ENCODE measurements at places on chromosomes 1 and 21.

DNA sequence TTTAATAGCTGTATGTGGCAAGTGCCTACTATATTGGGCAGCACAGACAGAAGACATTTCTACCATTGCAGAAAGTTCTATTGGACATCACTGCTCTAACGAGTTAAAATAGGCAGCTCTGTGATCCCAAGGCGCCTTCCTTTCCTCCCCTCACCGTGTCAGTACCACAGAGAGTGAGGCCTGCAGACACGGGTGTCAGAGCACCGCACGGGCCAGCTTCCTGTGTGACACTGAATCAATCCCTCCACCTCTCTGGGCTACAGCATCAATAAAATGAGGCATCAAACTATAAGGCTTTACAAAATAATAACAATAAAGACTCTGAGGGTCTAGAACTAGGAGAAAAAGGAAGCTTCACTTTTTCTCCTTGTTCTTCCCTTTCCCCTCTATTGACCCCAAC is 246.7 kb downstream of the FOXD2 start:
- H3K27me3 ChIP-seq: no peaks in the 10 kb centered on the region
- no peaks in the 10 kb centered on the region for H3K36me3 ChIP-seq
- H3K4me3 ChIP-seq: no peak overlapping the region
- DNase-seq: no peak
- peaks cover 10% of the 10 kb centered on the region for H3K4me1 ChIP-seq
- H3K27ac ChIP-seq: no peak overlapping the region

DNA sequence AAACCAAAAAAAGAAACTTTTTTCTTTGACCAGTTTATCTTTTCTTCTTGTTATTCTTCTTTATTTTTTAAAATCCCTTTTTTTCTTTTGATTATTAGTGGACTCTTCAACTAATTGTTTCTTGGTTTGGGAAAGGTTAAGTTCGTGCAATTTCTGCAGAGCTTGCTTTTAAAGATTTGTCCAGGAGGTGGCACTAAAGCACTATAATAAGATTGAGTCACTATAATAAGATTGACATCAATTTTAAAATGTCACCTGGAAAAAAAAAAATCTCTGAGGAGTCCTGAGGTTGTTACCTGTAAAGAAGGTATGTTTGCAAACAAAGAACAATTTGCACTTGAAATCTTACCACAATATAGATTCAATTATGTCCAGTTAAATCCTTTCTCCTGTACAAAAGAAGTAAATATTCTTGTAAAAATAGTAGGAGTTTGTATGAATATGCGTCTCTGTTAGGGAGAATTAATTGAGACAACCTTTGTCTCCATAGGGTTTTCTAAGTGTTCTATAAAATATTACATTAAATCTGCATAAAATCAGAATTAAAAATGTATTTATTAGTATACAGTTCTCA is 166.7 kb downstream of the ADGRL4 start:
- no peak overlapping the region for H3K4me3 ChIP-seq
- no peak overlapping the region for H3K27ac ChIP-seq
- no peaks in the 10 kb centered on the region for H3K36me3 ChIP-seq
- no peaks in the 10 kb centered on the region for H3K4me1 ChIP-seq

GRCh38 chr1:203338335-203339036 is 12.4 kb downstream of the FMOD start:
- H3K4me1 ChIP-seq: no peaks in the 10 kb centered on the region
- no peak overlapping the region for H3K4me3 ChIP-seq
- DNase-seq: peak; percentile 53
- peaks cover 15% of the 10 kb centered on the region for H3K27me3 ChIP-seq

- H3K4me1 ChIP-seq: no peaks in the 10 kb centered on the region
- peaks cover 18% of the 10 kb centered on the region for H3K36me3 ChIP-seq
- no peaks in the 10 kb centered on the region for H3K27me3 ChIP-seq
These were observed 56.3 kb downstream of the NVL start for GRCh38 chr1:224273641-224274040.

GRCh38 chr1:24609949-24610517 is 33.1 kb upstream of the SRRM1 start:
- H3K4me3 ChIP-seq: no peak overlapping the region
- H3K36me3 ChIP-seq: no peaks in the 10 kb centered on the region
- H3K27ac ChIP-seq: no peak overlapping the region
- no peak for DNase-seq

DNA sequence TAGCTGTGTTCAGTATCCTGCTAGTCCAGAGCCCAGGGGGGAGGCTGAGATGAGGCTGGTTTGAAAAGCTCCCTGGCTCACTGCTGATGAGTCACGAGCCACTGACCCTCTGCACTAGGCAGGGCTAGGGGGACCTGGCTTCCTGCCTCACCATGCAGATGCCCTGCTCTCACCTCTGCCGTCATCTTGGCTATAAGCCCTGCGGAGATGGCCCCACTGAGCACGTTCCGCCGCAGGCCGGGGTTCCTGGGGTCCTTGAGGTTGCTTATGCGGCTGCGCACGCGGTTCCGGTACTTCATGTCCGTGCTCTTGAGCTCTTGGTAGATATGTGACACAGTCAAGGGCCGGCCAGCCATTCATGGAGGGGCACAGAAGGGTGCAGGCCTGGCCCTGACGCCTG is 24.1 kb upstream of the ZNF436 start:
- peaks cover 14% of the 10 kb centered on the region for H3K4me1 ChIP-seq
- H3K4me3 ChIP-seq: no peak overlapping the region
- H3K27ac ChIP-seq: no peak overlapping the region
- no peaks in the 10 kb centered on the region for H3K27me3 ChIP-seq

DNA sequence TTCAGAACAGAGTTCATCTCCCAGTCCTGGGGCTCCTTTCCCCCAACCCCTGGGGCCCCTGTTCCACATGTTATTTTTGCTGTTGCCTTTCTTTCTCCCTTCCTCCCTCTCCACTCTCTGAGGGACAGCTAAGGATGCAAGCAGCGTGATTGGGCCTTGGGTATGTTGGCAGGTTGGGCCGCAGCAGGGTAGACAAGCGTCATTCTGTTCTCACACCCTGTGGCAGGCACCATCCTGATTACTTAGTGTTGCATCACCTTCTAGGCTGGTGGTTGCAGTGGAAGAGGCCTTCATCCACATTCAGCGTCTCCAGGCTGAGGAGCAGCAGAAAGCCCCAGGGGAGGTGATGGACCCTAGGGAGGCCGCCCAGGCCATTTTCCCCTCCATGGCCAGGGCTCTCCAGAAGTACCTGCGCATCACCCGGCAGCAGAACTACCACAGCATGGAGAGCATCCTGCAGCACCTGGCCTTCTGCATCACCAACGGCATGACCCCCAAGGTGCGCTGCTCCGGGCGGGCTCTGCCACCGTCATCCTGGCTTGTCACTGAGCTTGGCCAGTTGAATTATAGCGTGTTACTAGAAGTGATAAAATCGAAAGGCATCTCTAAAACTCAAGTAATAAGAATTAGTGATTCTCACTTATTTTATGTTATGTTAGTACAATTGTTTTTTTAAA is 43.4 kb downstream of the VANGL1 start:
- no peak overlapping the region for H3K4me3 ChIP-seq
- H3K27ac ChIP-seq: no peak overlapping the region
- no peak for DNase-seq
- peaks cover 5% of the 10 kb centered on the region for H3K36me3 ChIP-seq
- no peaks in the 10 kb centered on the region for H3K27me3 ChIP-seq

GRCh38 chr1:210293171-210293607 is 35.5 kb upstream of the HHAT start:
- H3K27me3 ChIP-seq: 0 out of 2 replicates have a peak, but pooled peaks cover 10% of the 10 kb centered on the region
- DNase-seq: no peak
- H3K27ac ChIP-seq: no peak overlapping the region
- H3K4me1 ChIP-seq: peaks cover 13% of the 10 kb centered on the region
- H3K4me3 ChIP-seq: peak overlapping the region; percentile 50

GRCh38 chr1:232380596-232380995 is 249.3 kb downstream of the SIPA1L2 start:
- H3K27me3 ChIP-seq: no peaks in the 10 kb centered on the region
- H3K4me3 ChIP-seq: no peak overlapping the region
- H3K4me1 ChIP-seq: peaks cover 11% of the 10 kb centered on the region

GRCh38 chr1:222813866-222814535 is 838 bp upstream of the DISP1 start:
- no peaks in the 10 kb centered on the region for H3K36me3 ChIP-seq
- H3K27ac ChIP-seq: peak overlapping the region; percentile 84
- no peak for DNase-seq
- no peaks in the 10 kb centered on the region for H3K27me3 ChIP-seq
- H3K4me1 ChIP-seq: peaks cover 20% of the 10 kb centered on the region
- H3K4me3 ChIP-seq: peak overlapping the region; percentile 94

DNA sequence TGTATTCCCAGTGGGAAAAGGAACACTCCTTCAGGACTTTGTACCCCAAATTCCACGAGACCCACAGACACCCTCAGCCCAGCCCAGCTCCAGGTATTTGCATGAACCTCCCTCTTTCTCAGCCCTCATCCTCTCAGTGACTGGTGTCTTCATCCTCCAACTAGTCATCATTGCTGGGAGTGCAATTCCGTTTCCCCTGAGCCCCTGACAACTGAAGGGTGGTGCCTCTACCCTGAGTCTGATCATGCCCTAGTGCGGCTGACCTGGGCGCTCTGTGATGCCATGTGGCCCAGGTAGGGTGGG is 3.8 kb upstream of the ZNF692 start:
- no peaks in the 10 kb centered on the region for H3K36me3 ChIP-seq
- no peak for DNase-seq
- H3K27me3 ChIP-seq: no peaks in the 10 kb centered on the region
- no peak overlapping the region for H3K27ac ChIP-seq

- H3K4me3 ChIP-seq: no peak overlapping the region
- H3K27me3 ChIP-seq: no peaks in the 10 kb centered on the region
- H3K36me3 ChIP-seq: no peaks in the 10 kb centered on the region
- DNase-seq: no peak
- no peak overlapping the region for H3K27ac ChIP-seq
These were observed 540.8 kb upstream of the ADAMTS5 start for GRCh38 chr21:27507695-27508094.

GRCh38 chr1:99084562-99084961 is 79.9 kb upstream of the PLPPR5 start:
- no peak overlapping the region for H3K4me3 ChIP-seq
- no peak overlapping the region for H3K27ac ChIP-seq
- no peaks in the 10 kb centered on the region for H3K36me3 ChIP-seq

GRCh38 chr1:205983925-205984725 is 19.1 kb downstream of the RAB7B start:
- DNase-seq: peak; percentile 44
- no peak overlapping the region for H3K27ac ChIP-seq
- H3K36me3 ChIP-seq: no peaks in the 10 kb centered on the region
- H3K4me1 ChIP-seq: peaks cover 3% of the 10 kb centered on the region

DNA sequence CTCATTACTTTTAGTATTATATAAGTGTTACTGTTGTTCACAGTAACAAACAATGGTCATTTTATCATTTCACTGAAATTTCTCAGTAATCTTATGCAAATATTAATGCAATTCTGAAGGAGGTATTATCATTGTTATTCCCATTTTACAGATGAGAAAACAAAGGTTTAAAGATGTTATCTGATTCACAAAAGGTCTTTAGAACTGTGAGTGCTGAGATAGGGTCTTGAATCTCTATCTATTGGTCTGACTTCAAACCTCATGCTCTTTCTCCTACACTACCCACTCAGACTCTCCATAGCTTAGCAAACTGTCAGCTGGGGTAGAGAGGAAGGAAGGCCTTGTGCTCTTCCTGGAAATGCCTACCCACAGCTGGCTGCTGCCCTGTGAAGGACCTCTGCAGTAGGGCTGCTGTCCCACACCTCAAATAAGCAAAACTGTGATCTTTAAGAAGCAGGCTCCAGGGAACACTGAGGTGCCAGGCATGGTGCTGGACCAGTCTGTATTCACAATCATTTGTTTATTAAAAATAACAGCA is 6.2 kb upstream of the OSCP1 start:
- H3K27ac ChIP-seq: no peak overlapping the region
- no peaks in the 10 kb centered on the region for H3K4me1 ChIP-seq
- DNase-seq: no peak
- H3K36me3 ChIP-seq: peaks cover 48% of the 10 kb centered on the region
- no peak overlapping the region for H3K4me3 ChIP-seq

DNA sequence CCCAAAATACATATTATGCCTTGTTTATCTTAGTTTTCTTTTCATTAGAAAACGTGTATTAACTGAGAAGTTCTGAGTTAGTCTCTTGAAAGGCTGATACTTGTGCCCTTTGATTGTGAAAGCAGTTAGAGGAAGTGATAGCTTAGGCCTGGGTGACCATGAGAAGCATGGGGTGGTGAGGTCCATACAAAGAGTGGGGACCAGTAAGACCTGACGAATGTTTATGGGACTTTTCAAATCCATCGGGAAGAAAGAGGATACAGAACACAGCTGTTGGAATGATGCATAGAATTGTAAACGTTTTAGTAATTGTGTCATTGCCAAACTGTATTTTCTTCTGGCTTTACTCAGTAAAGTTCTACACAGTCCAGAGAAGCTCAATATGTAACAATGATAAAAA is 259.8 kb downstream of the LMO4 start:
- H3K27ac ChIP-seq: no peak overlapping the region
- H3K4me1 ChIP-seq: no peaks in the 10 kb centered on the region
- H3K27me3 ChIP-seq: no peaks in the 10 kb centered on the region
- no peak overlapping the region for H3K4me3 ChIP-seq
- H3K36me3 ChIP-seq: no peaks in the 10 kb centered on the region

GRCh38 chr1:43473463-43473862 is 19.7 kb upstream of the HYI start:
- peaks cover 28% of the 10 kb centered on the region for H3K4me1 ChIP-seq
- H3K36me3 ChIP-seq: no peaks in the 10 kb centered on the region
- peak overlapping the region; percentile 80 for H3K27ac ChIP-seq
- no peak for DNase-seq
- H3K4me3 ChIP-seq: no peak overlapping the region

- no peaks in the 10 kb centered on the region for H3K36me3 ChIP-seq
- no peak overlapping the region for H3K4me3 ChIP-seq
- DNase-seq: no peak
- H3K27ac ChIP-seq: no peak overlapping the region
These were observed 37.1 kb upstream of the ARF1 start for GRCh38 chr1:228045405-228045804.

- H3K4me3 ChIP-seq: no peak overlapping the region
- no peak for DNase-seq
- no peaks in the 10 kb centered on the region for H3K4me1 ChIP-seq
- H3K27ac ChIP-seq: no peak overlapping the region
These were observed 36.5 kb upstream of the RC3H1 start for GRCh38 chr1:174058624-174059023.

GRCh38 chr1:165527251-165528007 is 16.4 kb upstream of the LRRC52 start:
- H3K27ac ChIP-seq: no peak overlapping the region
- no peaks in the 10 kb centered on the region for H3K4me1 ChIP-seq
- H3K36me3 ChIP-seq: no peaks in the 10 kb centered on the region
- H3K27me3 ChIP-seq: peaks cover 41% of the 10 kb centered on the region
- no peak for DNase-seq

GRCh38 chr1:9361630-9362260 is 69.1 kb downstream of the SPSB1 start:
- H3K36me3 ChIP-seq: no peaks in the 10 kb centered on the region
- H3K27me3 ChIP-seq: no peaks in the 10 kb centered on the region
- H3K4me1 ChIP-seq: no peaks in the 10 kb centered on the region
- no peak overlapping the region for H3K4me3 ChIP-seq
- DNase-seq: no peak
- no peak overlapping the region for H3K27ac ChIP-seq

DNA sequence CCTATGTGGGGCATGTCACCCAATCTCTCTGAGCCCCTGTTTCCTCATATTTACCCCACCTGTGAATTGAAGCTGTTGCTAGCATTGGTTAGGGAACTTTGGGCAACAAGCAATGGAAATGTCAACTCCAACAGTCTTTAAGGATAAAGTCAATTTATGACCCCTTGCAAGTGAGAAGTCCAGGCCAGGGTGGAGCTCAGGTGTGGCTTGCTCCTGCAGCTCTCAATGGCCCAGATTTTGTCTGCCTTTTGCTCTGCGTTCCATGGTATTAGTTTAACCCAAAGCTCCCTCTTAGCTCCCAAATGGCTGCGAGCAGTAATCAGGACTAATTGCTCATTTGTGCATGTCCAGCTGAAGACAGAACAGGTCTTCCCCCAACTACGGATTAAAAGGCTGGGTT is 70.4 kb upstream of the ABCG1 start:
- H3K4me3 ChIP-seq: no peak overlapping the region
- DNase-seq: no peak
- H3K4me1 ChIP-seq: 0 out of 2 replicates have a peak, but pooled peaks cover 2% of the 10 kb centered on the region
- H3K27ac ChIP-seq: no peak overlapping the region
